ENCODE measurements at places on chromosomes 3 and 15.

DNA sequence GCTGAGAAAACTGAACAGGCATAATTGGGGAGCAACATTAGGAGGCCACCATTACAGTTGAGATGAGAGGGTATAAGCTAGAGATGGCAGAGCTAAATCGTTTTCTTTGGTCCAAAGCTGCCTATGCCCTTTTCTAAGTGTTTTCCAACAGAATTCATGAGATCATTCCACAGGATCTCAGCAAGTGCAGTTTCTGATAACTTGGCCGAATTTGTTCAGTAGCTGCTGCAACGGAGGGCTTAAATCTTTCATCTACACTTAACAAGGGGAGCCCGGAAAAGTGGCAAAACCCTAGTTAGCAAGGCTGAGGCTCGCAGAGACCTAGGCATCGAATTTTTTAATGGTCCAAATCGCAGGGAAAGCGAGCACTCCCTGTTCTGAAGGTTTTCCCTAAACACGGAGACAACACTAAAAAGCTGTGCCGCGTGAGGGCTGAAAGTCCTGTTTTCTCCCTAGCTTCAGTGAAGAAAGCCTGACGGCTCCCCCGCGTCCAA is 531 bp upstream of the BLOC1S6 start:
- no peak for DNase-seq

DNA sequence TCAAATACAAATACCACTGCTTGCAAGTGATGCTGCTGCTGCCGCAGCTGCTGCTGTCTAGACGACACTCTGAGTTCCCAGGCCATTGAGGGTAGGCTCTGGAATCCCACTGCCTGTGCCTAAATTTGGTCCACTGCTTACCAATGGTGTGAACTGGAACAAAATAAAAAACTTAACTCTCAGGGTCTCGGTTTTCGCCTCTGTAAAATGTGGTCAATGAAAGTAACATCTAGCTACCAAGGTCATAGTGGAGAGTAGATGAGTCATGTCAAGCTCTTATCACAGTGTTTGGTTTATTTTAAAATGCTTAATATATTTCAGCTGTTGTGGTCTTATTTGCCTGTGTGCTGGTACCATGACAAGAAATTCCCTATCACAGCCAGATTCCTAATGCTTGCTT is 299.3 kb downstream of the CLSTN2 start:
- no peak for DNase-seq

GRCh38 chr15:88098361-88098760 is 158.2 kb downstream of the NTRK3 start:
- no peak for DNase-seq

- DNase-seq: no peak
These were observed 148.9 kb downstream of the IL20RB start for GRCh38 chr3:137106612-137107240.

Measured in fibroblast of pulmonary artery (primary cell).